ENCODE measurements at places on chromosomes 7 and 10.

GRCh38 chr10:9636216-9636615, 1381.5 kb upstream of the CELF2 start:
- no peak for DNase-seq

DNA sequence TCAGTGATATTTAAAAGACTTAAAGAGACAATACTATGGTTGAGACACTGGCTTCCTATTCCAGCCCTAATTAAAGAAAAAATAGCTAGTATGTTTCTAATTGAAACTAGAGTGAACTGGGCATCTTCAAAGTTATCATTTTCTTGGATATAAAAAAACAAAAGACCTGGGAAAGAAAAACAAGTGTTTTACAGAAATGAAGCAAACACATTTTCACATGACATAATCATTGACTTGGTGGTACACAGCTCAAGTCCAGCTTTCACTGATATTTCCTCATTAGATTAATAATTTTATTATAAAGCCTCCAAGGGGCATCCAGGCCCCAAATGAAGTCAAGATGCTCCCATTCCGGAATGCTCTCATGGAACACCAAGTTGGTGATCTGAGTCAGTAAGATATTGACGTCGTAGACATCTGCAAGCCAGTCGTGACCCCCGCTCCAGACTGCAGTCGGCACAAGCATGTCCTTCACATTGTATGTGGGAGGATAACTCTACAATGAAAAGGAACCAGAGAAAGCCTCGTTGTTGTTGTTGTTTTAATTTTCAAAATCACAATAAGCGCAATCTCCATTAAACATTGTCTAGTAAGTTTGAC, 7.5 kb upstream of the CH25H start:
- no peak for DNase-seq

GRCh38 chr7:44637788-44638594, 31.6 kb downstream of the OGDH start:
- DNase-seq: peak; percentile 82

DNA sequence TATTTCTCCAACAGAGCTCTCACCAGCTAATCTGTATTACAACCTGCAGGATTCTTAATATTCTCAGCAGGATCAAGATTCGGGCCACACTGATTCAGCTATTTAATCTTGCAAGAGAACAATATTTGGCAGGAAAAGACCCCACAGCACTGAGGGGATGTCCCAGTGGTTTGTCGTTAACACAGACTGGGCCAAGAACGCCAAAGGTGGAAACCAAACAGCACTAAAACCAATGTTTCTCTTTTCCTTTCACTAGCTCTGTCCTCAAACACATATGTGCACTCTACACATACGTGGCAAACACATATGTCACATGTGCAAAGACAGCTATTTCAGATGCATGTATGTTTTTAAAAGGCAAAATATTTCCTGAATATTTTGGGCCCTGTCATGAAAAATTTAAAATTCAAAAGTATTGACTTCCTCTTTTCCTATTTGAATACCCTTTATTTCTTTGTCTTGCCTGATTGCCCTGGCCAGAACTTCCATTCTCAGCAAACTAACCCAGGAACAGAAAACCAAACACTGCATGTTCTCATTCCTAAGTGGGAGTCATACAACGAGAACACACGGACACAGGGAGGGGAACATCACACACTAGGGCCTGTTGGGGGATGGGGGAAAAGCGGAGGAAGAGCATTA, 51.7 kb upstream of the NEBL start:
- DNase-seq: no peak

DNA sequence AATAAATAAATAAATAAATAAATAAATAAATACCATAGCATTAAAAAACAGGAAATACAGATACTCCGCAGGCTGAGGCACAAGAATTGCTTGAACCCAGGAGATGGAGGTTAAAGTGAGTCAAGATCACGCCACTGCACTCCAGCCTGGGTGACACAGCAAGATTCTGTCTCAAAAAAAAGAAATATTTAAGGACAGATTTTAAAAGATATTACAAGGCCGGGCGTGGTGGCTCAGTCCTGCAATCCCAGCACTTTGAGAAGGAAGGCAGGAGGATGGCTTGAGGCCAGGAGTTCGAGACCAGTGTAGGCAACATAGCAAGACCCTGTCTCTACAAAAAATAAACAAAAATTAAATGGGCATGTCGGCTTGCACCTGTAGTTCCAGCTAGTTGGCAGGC, 17.5 kb upstream of the SNX8 start:
- DNase-seq: no peak

GRCh38 chr10:125684581-125684980, 1.6 kb upstream of the TEX36 start:
- DNase-seq: no peak

DNA sequence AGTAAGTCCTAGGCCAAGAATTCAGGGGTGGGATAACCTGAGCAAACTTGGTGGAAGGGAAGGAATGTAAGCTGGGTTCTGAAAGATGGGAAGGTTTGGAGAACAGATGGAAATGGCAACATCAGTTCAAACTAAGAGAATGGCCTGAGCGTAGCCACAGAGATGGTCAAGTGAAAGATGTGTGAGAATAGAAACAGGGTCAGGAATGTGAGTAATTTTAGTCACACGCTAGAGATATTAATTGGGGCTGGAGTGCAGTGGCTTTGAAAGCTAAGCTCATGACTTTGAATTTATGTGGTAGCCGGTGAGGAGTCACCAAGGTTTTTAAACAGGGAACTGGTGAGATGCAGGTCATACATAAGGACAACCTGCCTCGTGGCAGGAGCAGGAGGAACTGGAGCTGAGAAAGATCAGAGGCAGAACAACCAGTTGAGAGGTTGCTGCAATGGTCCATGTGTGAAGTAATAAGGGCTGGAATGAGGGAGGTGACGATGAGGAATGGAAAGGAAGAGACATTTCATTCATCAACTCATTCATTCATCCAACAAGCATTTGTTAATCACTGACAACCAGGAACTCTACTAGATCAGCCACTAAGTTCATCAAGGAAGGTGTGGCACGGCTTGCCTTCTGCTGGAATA, 12.9 kb upstream of the SORBS1 start:
- DNase-seq: no peak

- no peak for DNase-seq
These were observed 8.3 kb downstream of the VSTM2A start for GRCh38 chr7:54550471-54550870.

DNA sequence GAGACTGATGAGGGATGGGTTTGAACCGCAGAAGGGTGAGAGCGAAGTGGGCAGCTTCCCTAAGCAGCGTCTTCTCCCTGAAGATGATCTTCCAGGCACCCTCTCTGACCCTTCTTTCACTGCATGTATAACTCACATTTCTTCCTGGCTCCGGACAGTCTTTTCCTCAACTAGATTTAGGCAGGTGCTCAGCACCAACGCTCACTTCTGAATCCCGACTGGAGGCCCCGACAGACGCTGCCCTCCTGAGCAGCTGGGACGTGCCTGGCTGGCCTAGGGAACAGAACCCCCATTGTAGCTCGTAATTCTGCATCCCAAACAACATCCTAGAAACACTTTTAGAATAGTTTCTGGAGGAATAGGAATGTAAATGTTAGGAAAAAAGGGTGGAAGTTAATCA, 206.6 kb downstream of the DIP2C start:
- DNase-seq: no peak

- DNase-seq: no peak
These were observed 43.1 kb upstream of the FOXK1 start for GRCh38 chr7:4638781-4639575.

DNA sequence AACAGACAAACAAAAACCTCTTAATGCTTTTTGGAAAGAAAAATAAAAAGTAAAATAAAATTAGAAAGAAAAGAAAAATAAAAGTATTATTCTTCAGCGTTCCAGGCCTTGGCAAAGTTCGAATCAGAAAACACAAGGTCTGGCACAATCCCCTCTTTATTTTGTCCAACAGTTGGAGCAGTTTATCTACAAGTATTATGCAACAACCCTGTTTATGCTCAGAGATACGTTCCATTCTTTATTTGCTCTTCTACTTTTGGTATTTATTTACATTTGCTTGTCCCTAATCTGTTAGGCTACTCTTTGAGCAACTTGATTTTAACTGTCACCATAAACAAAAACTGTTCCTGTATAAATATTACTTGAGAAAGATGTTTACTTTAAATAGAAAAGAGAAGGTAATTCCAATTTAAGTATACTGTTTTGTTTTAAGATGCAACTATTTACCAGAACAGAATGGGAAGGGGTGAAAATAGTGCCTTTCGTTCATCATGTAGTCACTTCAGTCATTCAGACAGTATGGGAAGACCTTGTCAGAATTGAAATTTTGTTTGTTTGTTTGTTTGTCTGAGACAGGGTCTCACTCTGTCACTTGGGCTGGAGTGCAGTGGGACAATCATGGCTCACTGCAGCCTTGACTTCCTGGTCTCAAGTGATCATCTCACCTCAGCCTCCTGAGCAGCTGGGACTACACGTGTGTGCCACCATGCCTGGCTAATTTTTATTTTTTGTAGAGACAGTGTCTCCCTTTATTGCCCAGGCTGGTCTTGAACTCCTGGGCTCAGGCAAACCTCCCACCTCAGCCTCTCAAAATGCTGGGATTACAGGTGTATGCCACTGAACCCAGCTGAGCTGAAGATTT, 5.7 kb downstream of the PDK4 start:
- DNase-seq: no peak

DNA sequence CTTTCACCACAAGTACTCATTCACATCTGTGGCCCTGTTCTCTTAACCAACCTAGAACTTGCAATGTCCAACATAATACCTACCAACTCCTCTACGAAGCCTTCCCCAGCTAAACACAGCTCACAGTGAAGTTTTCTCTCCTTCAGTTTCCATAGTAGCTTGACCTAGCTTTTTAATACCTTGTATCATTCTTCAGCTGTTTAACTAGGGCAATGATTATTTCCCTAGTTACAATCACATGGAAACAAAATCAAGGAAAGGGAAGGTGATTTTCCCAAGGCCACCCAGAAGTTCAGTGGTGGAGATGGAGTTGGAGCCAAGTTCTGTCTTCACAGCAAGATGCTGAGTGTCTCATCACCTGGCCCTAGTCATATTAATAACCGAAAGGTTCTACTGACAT, 16.3 kb downstream of the CDHR3 start:
- no peak for DNase-seq

DNA sequence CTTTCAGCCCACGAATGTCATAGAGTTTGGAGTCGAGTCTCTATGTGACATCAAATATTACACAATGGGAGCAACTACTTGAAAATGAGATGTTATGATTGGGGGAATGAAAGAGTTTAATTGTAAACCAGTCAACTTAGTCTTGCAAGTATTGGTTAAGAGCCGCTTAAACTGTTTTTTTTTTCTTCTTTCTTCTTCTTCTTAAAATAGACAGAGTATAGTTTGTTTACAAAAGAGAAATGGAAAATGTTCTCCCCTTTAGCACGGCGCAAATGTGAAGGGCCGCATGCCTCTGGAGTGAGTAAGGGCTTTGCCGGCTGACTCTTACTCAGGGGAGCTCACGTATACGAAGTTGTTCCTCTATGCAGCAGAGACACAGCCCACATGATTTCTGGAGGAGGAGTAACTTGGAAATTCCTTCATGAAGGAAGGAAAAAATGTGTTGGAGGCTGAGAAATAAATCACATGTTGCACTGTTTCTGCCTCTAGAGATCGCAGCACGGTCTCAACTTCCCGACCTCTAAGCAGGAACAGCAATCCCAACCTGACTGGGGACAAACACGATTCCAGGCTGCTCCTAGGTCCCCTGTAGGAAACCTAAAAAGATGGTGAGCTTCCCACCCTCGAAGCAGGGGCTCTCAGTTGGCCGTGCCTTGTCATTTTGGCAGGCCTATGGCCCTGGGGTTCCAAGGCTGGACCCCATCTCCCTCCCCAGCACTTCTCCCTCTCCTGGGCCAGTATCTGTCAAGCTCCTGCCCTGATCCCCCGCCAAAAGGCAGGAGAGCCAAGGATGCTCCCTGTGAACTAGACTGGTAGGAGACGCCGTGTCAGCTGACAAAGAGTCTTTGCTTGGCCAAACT, 44.8 kb downstream of the MYOF start:
- peak; percentile 99 for DNase-seq

DNA sequence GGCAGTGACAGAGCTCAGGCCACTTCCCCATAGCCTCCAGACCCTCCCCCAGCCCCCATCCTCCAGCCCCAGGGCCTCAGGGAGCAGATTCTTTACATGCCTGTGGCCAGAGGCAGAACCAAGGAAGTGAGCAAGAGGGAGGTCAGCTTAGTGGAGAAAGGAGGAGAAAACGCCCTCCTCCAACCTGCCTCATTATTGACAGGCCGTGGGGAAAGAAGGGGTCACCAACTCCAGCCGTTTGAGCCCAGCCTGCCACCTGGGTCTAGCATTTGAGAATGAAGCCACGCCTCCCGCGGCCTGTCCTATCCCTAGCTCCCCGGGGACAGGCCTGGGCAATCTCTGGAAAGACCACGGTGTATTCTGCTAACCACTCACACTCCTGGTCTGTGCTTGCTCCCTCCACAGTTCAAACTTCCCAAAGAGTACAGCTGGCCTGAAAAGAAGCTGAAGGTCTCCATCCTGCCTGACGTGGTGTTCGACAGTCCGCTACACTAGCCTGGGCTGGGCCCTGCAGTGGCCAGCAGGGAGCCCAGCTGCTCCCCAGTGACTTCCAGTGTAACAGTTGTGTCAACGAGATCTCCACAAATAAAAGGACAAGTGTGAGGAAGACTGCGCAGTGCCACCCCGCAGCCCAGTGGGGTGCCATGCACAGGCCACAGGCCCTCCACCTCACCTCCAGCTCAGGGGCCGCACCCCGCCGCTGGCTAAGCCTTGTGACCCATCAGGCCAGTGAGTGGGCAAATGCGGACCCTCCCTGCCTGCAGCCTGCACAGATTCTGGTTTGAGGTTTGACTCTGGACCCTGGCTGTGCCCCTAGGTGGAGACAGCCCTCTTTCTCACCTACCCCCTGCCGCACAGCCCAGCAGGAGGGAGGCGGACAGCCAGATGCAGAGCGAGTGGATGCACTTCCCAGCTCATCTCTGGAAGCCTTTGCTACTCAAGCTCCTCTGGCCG, 14.3 kb upstream of the TRIM8 start:
- DNase-seq: peak; percentile 94

DNA sequence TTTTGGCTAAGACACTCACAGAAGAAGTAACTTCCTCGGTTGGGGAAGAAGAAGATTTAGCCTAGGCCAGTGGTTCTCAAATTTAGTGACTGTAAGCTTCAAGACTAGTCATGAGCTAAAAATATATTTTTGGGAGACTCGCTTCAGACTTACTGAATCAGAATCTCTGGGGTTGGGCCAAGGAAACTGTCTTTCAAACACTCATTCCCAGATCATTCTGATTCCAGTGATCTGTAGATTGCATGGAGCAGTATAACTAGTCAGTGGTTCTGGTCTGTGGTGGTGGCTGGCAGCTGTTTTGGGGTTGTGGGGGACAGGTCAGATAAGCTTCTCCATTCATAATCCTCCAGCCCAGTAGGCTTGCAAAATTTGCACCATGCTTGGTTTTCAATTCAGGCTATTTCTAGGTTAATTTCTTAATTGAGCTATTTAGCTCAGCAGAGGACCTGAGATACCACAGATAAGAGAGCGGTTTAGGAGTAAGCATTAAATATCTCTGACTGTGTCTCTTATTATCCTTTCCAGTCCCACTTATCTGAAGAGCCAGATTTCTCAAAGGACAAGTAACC, 3.8 kb upstream of the KAT6B start:
- peak; percentile 54 for DNase-seq

DNA sequence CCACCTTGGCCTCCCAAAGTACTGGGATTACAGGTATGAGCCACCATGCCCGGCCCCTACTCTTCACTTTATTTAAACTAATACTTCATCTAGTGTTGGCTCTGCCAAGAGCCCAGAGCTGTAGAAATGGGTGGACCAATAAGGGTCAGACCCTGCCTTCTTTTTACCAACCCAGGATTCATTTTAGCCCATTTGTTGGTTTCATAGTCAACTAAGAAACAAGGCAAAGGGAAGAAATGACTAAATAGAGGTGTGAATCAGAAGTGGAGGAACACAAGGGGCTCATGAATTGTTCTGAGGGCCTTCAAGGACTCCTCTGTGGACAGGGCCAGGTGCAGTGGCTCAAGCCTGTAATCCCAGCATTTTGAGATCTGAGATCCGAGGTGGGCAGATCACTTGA, 1.1 kb downstream of the ANKRD2 start:
- no peak for DNase-seq
